Cardiac muscle cell (in vitro differentiated cells and primary cell): ENCODE measurements at places on chromosomes 6 and 20.

- peak; percentile 6 for DNase-seq
Observed at GRCh38 chr20:36720510-36720909, 25.4 kb downstream of the NDRG3 start.

DNA sequence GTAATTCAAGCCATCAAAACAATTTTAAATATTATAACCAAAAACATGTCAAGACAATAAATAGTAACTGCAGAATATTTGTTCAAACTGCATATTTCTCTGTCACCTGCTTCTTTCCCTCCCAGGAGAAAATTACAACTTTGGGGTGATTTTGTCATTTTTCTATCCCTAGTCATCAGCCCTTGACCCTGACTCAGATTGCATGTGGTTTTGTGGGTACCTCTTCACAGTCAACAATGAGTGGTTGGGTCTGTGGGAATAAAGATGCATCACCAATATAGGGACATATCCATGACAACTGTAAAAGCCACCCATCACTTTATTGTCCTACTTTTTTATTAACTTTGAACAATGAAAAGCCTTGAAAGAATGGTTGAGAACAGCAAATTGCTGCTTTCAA lies 7.3 kb downstream of the COL10A1 start:
- no peak for DNase-seq

GRCh38 chr6:110784610-110784979 lies 30.7 kb downstream of the CDK19 start:
- DNase-seq, result no peak

- DNase-seq, result no peak
Observed at GRCh38 chr20:52824494-52825216, 147.5 kb upstream of the TSHZ2 start.

DNA sequence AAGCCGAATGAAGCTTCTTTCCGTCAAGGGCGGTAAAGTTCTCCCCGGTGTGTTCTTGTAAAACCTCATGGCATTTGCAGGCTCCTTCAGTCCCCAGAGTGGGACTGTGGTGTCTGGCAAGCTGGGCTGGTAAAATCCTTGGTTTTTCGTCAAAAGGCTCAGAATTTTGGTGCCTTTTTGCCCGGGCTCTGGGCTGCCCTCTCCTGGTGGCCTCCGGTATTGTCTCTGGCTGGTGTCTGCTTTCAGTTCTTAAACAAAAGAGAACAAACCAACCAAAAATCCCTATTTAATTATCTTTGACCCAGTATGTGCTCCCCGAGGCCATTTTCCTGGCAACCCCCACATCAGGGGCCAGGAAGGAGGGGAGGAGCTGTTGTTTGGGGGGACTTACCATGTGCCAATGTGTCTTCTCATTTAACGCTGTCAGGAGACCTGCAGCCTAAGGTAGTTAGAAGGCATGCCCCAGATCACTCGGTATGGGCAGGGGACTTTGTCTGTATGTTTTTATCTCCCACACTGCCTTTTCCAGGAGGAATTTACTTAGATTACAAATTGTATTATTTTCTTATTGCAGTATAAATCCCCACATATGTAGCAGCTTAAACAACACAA lies 11.1 kb downstream of the CDH4 start:
- DNase-seq, result no peak
